ENCODE measurements at places on chromosomes 5 and 9. TPM values are rescaled to one million over a fixed set of nuclear protein-coding genes. Genes with fewer than 3 reads are reported as not detected.

Gene SLC23A1
- not detected for total RNA-seq

Gene GABRP
- not detected for total RNA-seq

Gene IL9
- not detected for total RNA-seq

Gene DMAC1
- total RNA-seq, result 7.4 TPM

Gene ACTBL2
- 0.11 TPM for total RNA-seq

Gene TYRP1
- under 0.01 TPM for total RNA-seq

Gene C9orf78
- 39.0 TPM for total RNA-seq

Gene SPATA24
- total RNA-seq, result 4.9 TPM

Gene CATSPER3
- total RNA-seq, result 0.12 TPM

Gene OBP2A
- not detected for total RNA-seq

Gene FCHO2
- total RNA-seq, result 13.9 TPM

Gene GABRB2
- under 0.01 TPM for total RNA-seq

Gene LECT2
- total RNA-seq, result not detected

Gene CFAP157
- under 0.01 TPM for total RNA-seq

Gene IGFBPL1
- total RNA-seq, result 0.12 TPM

Gene CSF1R
- total RNA-seq, result 0.25 TPM

Gene MARCOL
- not detected for total RNA-seq

Gene PTGR1
- total RNA-seq, result 77.0 TPM

Gene ELAVL2
- total RNA-seq, result under 0.01 TPM

Gene ITGA1
- 9.5 TPM for total RNA-seq

Gene TOR4A
- total RNA-seq, result 38.7 TPM

Gene OMD
- not detected for total RNA-seq

Gene HSPA5
- total RNA-seq, result 406 TPM

Gene FIBCD1
- total RNA-seq, result 1.4 TPM

Gene ACER2
- 1.8 TPM for total RNA-seq

Gene BTNL3
- total RNA-seq, result not detected

Gene EGFLAM
- 0.75 TPM for total RNA-seq

Gene KCNN2
- total RNA-seq, result 0.37 TPM

Gene SLC34A3
- total RNA-seq, result not detected

Gene RGS7BP
- total RNA-seq, result not detected

Gene WASHC1
- 8.7 TPM for total RNA-seq

Gene FREM1
- total RNA-seq, result 0.11 TPM

Gene SLC6A19
- total RNA-seq, result not detected
